ENCODE measurements at places on chromosomes 2 and 18.

GRCh38 chr2:38033646-38034045 lies 42.3 kb downstream of the CYP1B1 start:
- no peak for DNase-seq

- DNase-seq, result no peak
Observed at GRCh38 chr2:7161501-7161900, 244.3 kb downstream of the RNF144A start.

- no peak for DNase-seq
Observed at GRCh38 chr2:172091761-172092566, 6.7 kb downstream of the DLX1 start.

DNA sequence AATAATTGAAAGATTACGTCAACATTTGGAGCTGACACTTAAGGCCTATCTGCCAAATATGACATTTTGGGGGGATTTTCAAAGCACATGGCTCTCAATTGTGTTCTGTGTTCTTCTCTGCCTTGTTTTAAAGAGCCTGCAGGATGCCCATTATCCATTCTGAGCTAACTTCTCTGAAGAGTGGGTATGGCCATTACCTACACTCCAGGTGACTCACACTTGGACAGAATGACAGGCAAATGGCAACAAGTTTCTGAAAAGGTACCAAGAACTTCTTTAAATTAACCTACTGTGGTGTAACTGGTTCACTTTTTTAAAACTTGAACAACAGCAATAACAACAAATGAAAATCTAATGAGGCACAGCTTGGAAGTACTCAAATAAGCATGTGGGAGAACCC lies 834.9 kb upstream of the SLC39A10 start:
- DNase-seq, result no peak

DNA sequence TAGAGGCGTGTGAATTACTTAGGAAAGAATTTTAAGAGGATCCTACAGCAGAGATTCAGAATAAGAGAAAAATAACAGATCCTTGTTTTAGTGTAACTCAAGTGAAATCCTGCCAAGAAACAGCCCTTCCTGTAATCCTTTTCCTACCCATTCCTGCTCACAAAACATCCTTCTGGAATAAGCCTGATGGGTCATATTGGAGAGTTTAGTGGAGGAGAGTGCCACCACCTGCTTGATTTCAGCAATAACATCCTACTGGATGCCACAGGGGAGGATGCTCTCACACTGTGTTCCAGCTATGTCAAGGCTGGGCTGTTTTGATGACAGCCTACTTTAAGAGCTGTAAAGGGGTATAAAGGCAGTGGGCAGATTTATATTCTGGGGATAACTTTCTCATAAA lies 54.8 kb upstream of the CCDC178 start:
- no peak for DNase-seq

- no peak for DNase-seq
Observed at GRCh38 chr2:196242131-196242620, 70.8 kb upstream of the STK17B start.

GRCh38 chr2:17520761-17521160 lies 2.5 kb upstream of the RAD51AP2 start:
- no peak for DNase-seq

DNA sequence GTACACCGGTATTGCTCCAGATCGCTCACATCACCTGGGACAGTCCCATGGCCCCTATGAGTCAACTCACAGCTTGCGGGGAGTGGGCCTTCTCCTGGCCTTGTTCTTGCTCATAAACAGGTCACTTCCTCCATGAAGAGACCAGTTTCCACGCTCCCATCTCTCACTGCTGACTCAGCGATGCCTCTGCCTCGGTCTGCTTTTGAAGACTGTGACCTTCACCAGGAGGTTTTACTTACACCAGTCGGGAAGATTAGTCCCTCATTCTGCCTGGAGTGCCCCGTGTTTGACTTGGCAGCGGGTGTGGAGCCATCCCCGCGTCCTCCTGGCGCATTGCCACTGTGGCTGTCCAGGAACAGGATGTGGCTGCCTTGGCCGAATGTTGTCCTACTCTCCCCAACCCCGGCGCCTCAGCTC lies 159.8 kb downstream of the RHBDD1 start:
- no peak for DNase-seq

DNA sequence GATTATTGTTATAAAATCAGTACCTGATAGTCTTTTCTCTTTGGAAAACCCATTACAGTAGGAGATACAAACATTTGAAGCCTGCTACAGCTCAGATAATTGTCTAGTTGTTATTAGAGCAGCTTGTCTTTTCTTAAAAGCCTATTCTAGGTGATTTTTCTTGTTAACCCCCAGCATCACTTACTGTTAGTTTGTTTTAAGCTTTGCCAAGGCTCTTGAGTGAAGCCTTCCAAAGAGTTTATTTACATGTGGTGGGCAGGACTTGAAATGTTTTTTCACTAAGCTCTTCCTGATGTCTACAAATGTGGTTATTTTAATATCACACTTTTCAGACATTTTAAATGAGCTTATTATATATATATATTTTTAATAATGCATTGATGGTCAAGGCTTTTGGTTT lies 791.3 kb downstream of the PLCL1 start:
- DNase-seq, result no peak

DNA sequence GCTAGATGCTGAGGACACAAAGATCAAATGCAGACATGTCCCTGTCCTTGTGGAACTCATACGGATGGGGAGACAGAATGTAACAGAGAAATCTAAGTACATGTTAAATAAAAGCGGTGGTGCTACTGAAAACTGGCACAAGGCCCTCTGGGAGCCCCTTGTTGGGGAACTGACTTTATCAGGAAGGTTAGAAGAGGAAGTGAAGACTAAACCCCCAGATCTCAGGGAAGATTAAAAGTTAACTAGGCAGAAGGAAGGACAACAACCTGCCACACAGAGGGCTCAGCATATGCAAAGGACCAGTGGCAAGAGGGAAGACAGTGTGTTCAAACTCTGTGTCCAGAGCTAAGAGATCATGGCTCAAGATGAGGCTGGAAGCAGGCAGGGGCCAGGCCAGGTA lies 4.8 kb downstream of the CACNB4 start:
- no peak for DNase-seq

DNA sequence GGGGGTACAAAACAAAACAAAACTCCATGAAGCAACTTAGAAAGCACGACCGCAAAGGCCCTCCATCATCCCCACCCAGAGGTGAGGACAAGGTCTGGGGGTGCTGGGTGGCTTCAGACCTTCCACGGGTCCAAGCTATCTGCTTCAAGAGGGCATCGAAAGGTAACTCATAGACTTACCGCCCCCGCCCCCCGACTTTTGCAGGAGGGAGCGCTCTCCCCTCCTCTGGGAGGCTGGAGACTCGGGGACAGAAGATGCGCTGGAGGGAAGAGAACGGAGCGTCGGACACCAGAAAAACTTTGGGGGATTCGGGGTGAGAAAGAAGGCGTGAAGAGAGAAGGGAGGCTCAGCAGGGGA lies 300 bp upstream of the STON1 start:
- no peak for DNase-seq

DNA sequence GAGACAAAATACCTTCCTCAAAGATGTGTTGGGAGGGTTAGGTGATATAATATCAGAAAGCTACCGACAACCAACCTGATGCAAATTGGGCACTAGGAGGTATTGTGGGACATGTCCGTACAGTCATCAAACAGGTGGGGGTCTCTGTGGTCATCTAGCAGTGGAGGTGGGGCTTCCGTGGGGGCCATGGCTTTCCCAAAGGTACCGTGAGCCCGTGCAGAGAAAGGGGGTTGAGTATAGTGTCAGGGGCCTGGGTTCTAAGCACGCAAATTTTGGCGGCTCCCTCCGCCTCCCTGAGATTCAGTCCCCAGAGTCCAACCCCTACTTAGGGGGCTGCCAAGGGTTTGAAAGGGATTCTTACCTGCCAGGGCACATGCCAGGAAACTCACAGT lies 32.6 kb downstream of the HJURP start:
- no peak for DNase-seq

DNA sequence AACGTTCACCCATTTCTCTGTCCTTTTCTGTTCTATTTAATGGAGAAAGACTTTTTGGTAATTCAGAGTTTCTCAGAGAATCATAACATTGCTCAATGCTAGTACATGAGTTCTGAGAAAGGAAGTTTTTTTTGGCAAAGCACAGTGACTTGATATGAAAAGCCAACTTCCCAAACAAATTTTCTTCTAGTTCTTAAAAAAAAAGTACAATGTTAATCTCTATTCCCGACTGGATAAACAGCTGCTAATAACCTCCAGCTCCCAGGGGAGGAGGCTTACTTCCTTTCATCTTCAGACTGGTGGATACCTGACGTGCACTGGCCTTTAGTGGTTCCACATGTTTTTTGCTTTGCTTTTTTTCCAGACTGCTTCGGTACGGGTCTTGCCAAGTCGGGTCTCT lies 284.6 kb upstream of the CCDC68 start:
- DNase-seq, result no peak

GRCh38 chr2:80461505-80462197 lies 157.1 kb upstream of the LRRTM1 start:
- DNase-seq, result no peak

DNA sequence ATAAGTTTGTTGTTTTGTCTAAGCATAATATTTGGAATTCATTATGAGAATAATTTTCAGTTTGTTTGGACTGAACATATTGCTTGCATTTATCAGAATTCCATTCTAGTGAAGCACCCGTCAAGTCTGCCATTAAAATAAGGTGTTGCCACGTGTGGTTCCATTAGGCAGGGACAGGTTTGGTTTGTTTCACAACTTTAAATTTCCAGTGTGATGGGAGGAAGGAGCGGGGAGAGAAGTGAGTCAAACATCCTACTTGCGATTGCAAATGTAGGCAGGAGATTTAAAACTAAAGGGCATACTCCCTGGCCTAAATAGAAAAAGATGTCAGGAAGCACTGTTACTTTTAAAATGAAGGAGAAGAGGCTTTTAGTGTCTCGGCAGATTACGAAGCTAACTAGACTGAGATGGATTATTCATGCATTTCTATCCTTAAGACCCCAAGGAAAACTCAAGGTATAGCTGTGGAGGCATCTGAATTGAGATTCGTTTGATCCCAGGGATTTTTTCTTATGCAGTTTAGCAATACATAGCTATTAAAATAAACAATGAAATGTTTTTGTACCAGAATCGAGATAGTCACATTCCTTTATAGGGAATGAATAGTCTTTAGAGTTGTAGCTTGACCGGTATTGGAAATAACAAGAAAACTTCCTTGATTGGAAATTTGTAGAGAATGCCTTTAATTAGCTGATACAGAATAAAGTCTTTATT lies 19.8 kb downstream of the GRHL1 start:
- DNase-seq, result no peak

DNA sequence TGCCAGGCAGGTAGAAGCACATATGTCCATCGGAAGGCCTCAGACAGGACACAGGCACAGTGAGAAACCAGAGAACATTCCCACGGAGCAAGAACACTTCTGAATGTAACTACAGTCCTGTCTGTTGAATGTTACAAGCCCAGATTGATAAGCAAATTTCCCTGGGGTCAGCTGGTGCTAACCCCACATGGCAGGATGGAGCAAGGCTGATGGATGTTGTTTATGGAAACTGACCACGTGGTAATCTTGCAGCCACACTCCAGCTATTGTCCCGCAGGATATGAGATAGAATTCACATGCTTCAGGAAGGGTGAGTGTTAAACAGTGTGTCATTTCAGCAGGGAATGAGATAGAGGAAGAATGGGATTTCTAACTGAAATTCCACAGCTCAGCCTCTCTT lies 138.8 kb upstream of the COPS8 start:
- no peak for DNase-seq

DNA sequence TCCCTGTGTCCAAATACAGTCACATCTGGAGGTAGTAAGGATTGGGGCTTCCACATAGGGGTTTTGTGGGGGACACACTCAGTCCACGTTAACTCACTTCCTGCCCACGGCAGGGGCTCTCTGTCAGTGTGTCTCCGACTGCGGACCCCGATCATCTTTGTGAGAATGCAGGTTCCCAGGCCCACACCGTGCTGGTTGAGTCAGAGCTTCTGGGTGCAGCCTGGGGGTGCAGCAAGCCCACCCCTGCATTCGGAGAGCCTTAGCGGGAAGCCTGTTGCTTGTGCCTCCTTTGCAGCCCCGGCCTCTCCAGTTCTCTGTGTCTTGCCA lies 28.0 kb downstream of the HPCAL1 start:
- no peak for DNase-seq

GRCh38 chr2:142603759-142604158 lies 273.7 kb upstream of the KYNU start:
- DNase-seq, result no peak

Data from stimulated activated CD8-positive, alpha-beta memory T cell treated with anti-CD3 and anti-CD28 coated beads, Interleukin-2, amount 100 ng/mL, for 1 hour (primary cell).